ENCODE measurements at places on chromosomes 1 and 21. TPM values are rescaled to one million over a fixed set of nuclear protein-coding genes. Genes with fewer than 3 reads are reported as not detected.
A peak's percentile ranks its signal among the peaks of the same experiment; 100 is the strongest.

Gene TFAP2E
- 0.65 TPM for total RNA-seq

Gene SPATA1
- 4.0 TPM for total RNA-seq

Gene OPTC
- not detected for total RNA-seq

Gene FMO1
- not detected for total RNA-seq

Gene AMY2A
- not detected for total RNA-seq

DNA sequence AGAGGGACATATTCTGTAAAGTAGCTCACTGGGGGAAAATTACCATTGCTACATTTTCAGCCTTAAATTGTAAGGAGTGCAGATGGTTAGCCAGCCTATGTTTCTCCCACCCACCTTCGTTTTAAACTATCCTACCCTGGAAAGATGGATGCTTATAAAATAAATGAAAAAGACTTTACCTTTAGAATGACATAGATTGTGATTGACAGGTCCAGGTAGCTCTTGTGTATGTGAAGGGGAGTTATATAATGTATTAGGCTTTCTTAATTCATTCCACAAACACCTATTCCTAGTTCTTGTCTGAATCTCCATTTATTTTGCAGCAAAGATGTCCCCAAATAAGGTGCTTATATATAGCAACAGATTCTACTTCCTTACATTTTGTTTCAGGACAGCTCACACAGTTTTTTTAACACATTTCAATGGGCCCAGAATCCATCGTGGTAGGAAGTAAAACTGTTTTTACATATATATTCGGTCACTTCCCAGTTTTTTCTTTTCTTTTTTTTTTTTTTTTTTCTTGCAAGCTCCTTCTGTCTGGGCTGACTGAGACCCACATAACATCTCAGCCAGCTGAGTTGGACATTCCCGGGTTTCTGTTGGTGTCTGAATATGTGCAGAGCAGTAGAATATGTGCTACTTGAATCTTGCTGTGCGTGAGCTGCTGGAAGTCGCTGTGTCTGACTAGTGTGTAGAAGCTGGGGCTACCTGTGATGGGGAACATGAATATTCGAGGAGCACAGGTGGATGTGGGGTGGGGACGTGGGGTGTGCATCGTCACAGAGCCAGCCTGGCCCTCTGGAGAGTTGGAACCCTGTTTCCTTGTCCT is 27.8 kb downstream of the UCK2 start:
- DNase-seq = no peak

- peak; percentile 71 for DNase-seq
Measured at GRCh38 chr1:58782178-58783089, 1.4 kb downstream of the JUN start.

DNA sequence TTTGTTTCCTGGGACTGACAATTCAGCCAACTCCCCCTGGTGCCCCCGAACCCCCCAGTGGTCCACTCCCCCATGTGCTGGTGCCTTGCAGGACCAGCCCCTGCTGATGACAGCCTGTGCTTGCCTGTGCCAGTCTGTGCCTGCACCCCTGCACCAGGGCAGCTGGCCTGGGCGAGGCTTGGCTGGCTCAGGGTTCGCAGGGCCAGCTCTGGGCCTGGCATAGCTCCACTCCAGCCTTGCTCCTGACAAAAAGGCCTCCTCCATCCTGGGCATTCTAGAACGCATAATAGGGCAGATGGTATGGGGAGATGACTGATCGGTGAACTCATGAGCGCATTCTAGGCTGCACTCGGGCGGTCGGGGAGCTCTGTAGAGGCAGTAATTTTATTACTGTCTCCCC is 5.4 kb downstream of the CNTN2 start:
- DNase-seq = no peak

- DNase-seq = no peak
Measured at GRCh38 chr1:57832612-57833011, 408.8 kb upstream of the DAB1 start.

- DNase-seq = no peak
Measured at GRCh38 chr1:211928993-211929637, 98.6 kb upstream of the LPGAT1 start.

GRCh38 chr1:201480231-201481003 is 11.4 kb upstream of the PHLDA3 start:
- peak; percentile 81 for DNase-seq

DNA sequence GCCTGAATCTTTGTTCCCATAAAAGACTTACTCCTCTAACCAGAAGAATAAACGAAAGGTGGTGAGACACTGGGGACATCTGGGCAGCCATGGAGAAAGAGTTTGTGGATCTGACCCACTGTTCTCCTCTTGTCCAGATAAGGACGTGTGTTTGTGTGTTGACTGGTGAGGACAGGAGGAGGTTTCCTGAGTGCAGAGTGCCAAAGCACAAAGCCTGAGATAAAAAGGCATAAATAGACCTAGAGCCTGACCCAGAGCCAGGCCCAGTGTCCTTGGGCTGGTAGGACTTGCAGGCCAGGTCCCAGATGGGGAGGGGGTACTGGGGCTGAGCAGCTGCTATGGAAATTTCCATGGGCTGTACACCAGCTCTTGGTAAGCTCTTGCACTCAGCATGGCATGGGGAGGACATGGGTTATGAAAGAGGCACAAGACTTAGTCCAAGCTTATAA is 19.6 kb upstream of the COQ8A start:
- no peak for DNase-seq

DNA sequence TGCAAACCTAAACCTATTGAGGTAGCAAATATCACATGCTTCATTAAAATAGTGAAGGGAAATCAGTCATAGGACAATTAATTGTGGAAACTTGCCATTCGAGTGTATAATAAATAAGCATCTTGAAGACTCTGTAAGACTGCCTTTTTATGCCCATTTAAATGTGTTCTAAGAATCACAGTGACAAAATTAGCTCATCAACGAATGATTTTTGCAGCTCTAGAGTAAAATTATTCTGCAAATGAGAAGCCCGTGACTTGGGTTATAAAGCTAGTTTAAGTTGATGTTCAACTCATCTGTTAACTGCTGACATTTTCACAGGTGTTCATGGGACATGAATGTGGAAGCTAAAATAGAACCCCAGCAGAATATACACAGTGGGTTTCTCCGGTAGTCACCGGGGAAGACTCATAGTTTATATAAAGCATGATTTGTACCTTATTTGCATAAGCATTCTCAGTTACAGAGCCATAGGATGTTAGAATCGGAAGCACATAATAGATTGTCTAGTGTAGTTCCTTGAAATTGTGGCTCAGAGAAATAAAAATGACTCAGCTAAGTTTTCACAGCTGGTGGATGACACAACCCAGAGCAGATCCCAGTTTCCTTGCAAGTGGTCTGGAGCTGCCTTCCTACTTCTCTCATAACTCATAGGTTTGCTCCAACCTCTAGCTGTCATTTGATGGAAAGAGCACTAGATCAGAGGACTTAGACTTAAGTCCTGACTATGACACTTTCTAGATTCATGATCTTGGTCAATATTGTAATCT is 107.3 kb downstream of the UCHL5 start:
- DNase-seq = no peak

GRCh38 chr1:37298769-37299168 is 175.6 kb upstream of the ZC3H12A start:
- no peak for DNase-seq
